Neural crest cell (in vitro differentiated cells): ENCODE measurements at places on chromosomes 3 and 15. TPM values are rescaled to one million over a fixed set of nuclear protein-coding genes. Genes with fewer than 3 reads are reported as not detected.

DNA sequence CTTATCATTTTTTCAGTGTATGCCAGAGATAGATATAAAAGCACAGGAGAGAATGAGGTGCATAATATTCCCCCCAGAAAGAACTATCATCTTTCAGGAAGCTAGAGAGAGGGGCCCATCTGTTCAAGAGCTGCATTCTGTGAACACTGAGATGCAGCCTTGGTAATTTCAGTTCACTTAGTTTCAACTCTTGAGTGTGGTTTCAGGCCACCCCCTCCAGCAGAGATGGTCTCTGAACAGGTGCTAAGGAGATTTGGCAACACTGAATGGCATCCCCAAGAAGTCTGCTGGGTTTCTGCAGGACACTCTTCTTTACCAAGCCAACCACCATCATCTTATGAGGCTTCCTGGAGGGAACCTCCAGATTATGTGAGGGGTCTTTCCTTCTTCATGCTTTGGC, 30.4 kb upstream of the LIMD1 start:
- DNase-seq, result no peak

DNA sequence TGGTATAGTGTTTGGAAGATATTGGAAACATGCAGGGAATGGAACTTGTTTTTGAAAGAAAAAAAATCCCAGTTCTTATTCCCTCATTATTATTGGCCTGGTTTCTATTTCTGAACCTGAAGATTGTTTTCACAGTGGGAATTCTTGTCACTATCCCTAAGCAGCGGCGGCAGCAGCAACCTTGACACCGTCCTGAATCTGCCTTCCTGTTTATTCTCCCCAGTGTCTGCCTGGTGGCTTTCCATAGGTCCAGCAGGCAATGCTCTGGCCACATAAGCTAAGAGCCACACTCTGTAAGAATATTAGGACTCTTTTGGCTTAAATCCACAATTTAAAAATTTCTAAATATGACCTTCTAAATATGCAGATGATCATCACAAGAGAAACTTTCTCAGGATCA, 178.0 kb downstream of the PLCL2 start:
- DNase-seq, result no peak

- peak; percentile 19 for DNase-seq
Observed at GRCh38 chr3:128278761-128279600, 125.7 kb downstream of the EEFSEC start.

- DNase-seq, result no peak
Observed at GRCh38 chr3:45978006-45978761, 17.4 kb downstream of the FYCO1 start.

- DNase-seq, result no peak
Observed at GRCh38 chr3:67000009-67000408, 1.9 kb downstream of the KBTBD8 start.

The PGBD4 gene
- total RNA-seq, result 1.9 TPM in 2 replicates

The CLEC3B gene
- not detected in 2 replicates for total RNA-seq
